ENCODE measurements at places on chromosomes 11 and 22.

DNA sequence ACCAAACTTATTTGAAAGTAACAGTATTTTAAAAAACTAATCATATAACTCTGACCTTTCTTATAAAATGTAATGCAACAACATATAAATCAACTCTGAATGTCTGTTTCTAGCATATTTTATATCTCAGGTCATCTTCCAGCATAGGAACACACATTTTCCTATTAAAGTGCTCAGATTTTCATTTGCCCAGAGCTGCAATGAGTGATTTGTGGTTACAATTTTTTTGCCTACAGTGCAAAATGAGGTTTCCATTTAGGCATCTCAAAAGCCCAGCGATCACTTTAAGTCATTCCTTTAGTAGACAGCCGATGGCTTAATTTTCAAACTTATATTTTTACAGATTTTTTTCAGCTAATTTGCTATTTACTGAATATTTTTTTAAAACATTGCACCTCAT, 1.0 kb downstream of the LYVE1 start:
- no peak for DNase-seq

GRCh38 chr11:133710681-133711240, 134.6 kb downstream of the SPATA19 start:
- DNase-seq: no peak

- DNase-seq: no peak
Measured at GRCh38 chr11:91272089-91272488, 952.5 kb upstream of the FAT3 start.

- DNase-seq: no peak
Measured at GRCh38 chr22:30947816-30948454, 20.6 kb downstream of the MORC2 start.

DNA sequence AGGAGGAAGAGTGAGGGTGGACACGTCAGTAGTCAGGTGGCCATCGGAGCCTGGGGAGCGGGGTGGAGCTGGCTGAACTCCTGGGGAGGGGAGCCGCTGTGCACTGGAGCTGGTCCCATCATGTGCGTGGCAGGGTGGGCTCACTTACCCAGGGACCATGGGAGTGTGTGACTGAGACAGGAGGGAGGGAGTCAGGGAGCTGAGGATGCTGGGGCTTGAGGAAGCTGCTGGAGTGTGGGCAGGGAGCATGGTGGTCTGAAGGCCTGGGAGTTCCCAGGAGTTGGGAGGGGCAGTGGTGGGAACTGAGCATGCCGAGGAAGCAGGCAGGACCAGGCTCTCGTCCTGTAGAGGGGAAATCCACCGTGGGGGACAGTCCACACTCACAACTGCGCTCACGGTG, 18.0 kb downstream of the CLDN5 start:
- DNase-seq: no peak

GRCh38 chr11:94837317-94837716, 69.2 kb downstream of the AMOTL1 start:
- DNase-seq: no peak

DNA sequence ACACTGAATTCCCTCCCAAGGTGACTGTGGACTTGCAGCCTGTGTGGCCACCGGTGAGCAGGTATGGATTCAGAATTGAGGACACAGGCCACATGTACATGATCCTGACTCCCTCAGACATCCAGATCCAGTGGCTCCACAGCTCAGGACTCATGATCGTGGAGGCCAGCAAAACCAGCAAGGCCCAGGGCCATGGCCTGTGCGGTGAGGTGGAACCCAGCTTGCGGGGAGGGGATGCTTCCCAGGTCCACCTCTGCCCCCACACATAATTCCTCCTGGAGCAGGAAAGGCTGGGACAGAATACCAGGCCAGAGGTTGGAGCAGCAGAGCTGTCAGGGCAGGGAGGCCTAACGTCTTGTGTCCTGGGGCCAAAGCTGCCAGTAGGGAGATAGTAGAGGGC, 82.1 kb downstream of the OTOG start:
- DNase-seq: no peak

DNA sequence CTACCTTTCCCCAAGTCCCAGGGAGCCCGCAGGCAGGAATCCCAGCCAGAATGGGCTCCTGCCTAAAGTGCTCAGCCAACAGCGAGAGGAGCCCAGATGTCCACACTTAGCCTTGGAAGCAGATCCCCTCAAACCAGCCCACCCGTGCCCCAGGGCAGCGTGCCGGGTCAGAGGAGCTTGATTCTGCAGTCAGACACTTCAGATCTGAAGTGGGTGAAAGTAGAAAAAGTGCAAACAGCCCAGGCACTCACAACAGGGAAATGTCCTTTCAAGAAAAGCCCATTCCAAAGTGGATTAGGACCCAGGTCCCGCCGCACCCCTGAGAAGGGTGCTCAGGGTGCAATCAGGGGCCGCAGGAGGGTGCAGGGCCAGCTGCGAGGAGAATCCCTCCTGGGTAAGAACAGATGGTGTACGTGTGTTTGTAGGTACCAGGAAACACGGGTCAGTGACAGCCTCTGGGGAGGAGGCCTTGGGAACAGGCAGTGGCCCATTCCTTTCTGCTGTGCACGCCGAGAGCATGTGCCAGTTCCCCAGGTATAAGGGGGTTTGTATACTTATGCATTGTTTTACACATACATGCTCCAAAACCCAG, 17.7 kb downstream of the ELFN2 start:
- no peak for DNase-seq

DNA sequence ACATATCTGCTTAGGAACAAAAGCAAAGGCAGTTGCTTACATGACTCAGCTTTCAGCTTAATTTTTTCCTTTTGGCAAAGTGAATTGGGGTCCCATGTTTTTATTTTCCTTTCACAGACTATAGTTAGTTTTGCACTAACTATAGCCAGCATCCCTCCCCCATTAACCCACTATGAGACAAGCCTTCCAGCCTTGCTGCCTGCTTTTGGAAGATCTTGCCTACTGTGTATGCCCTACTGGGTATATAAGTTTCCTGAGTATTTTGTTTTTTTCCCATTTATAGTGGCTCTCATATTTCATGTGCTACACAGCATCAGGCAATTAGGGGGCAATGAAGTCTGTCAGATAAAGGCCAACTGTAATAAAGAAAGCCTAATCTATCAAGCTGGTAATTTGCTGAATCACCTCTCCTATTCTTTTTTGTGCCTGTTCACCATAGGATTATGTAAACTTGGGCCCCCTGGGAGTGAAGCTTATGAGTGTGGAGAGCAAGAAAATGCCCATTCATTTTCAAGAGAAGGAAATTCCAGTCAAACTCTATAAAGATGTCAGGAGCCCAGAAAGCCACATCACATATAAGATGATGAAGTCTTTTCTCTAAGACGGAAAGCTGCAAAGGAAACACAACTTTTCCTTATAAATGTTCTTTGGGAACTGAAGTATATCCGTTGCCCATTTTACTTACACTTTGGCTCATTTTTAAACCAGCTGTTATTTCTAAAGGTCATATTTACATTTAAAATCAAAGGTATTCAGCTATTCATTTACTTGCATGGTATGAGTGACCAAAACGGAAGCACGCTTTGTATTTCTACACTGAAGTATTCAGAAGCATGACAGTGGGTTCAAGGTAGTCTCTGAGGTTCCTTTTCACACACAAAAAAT, 64.0 kb downstream of the CCDC83 start:
- no peak for DNase-seq

DNA sequence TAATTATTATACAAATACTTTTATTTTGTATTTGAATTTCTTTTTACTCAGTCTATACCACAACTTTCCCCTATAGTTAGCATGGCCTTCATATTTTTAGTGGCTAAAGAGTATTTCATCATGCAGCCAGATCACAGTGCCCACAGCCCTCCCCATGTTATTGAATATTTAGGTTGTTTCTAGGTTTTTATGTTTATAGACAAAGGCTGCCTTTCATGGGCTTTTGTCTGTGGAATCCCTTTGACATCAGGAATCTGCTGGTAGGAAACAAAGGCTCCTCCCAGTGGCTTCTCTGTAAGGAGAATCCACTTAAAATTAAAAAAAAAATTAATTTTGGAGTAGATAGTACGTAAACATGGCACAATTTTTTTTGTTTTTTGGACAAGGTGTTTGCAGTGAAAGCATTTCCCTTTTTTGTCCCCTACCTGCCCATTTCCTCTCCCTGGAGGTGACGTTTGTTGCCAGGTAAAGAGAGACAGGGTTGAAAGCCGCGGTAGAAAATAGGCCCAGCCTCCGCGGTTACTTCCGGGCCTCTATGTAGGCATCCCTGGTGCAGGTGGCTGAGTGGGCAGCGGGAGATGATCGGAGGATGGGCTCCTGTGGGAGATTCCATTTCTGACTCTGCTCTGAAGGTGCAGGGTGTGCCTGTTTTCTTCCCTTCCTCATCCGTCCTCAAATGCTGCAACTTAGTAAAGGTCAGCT, 82.2 kb upstream of the OR4B1 start:
- no peak for DNase-seq
